Esophagus squamous epithelium (tissue), 5 donors: ENCODE measurements at places on chromosomes 2 and 18. TPM values are rescaled to one million over a fixed set of nuclear protein-coding genes. Genes with fewer than 3 reads are reported as not detected.

Gene ELOA2
- not detected for total RNA-seq

Gene RAB3GAP1
- total RNA-seq, result 25.5 TPM

Gene MYOM1
- total RNA-seq, result 2.5 TPM

Gene MAPK4
- total RNA-seq, result 3.1 TPM

Gene ITGB6
- total RNA-seq, result 42.2 TPM

DNA sequence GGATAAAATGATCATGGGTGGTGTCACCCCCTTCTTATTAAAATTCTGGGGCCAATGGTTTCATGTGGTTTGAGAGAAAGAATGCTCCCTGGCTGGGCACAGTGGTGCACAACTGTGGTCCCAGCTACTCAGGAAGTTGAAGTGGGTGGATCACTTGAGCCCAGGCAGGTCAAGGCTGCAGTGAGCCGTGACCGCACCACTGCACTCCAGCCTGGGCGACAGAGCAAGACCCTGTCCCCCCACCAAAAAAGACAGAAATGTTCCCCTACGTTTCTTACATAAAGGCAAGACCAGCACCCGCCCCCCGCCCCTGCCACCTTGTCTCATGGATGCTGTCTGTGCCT, 53.0 kb upstream of the ID2 start:
- no peak overlapping the region for H3K4me3 ChIP-seq
- no peak for DNase-seq
- H3K27me3 ChIP-seq, result no peaks in the 10 kb centered on the region
- H3K27ac ChIP-seq, result no peak overlapping the region

DNA sequence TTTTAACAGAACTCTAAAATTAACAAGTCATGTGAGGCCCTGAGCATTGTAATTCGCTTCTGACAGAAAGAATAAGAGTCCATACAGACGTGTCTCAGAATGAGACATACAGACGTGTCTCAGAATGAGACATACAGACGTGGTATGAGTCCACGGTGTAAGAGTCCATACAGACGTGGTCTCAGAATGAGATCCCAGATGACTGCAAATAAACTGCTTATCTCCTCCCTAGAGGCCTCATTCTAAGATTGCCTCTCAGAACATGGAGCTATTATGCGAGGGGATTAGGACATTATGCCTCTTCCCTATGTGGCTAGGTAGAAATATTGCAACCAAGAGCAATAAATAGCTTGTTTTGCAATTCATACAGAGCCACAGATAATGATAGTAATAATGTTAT, 63.9 kb downstream of the NEB start:
- H3K27me3 ChIP-seq, result no peaks in the 10 kb centered on the region
- DNase-seq, result no peak
- H3K36me3 ChIP-seq, result no peaks in the 10 kb centered on the region
- no peak overlapping the region for H3K4me3 ChIP-seq
- no peak overlapping the region for H3K27ac ChIP-seq

DNA sequence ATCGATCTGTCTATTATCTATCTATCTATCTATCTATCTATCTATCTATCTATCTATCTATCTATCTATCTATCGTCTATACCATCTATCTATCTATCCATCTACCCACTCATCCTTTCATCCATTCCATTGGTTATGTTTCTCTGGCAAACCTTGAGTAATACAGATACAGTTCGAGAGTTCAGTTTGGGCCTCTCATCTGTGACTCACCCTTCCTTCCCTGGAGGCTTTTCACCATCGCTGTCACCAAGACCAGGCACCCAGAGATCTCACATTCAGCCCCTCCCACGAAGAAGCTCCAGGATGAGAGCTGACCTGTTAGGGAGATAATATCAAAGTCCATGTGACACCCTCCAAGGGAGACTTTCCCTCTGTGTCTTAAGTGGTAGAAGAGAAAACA, 164.1 kb upstream of the CELF4 start:
- no peak for DNase-seq
- no peaks in the 10 kb centered on the region for H3K27me3 ChIP-seq
- H3K4me3 ChIP-seq, result no peak overlapping the region
- no peaks in the 10 kb centered on the region for H3K36me3 ChIP-seq
- no peaks in the 10 kb centered on the region for H3K4me1 ChIP-seq
- no peak overlapping the region for H3K27ac ChIP-seq

- H3K27ac ChIP-seq, result no peak overlapping the region
- no peaks in the 10 kb centered on the region for H3K27me3 ChIP-seq
- H3K4me3 ChIP-seq, result no peak overlapping the region
These were observed 131.3 kb upstream of the UNC80 start for GRCh38 chr2:209640358-209640757.

GRCh38 chr18:78245451-78245850, 734.2 kb upstream of the SALL3 start:
- no peak overlapping the region for H3K27ac ChIP-seq
- no peak overlapping the region for H3K4me3 ChIP-seq
- H3K27me3 ChIP-seq, result no peaks in the 10 kb centered on the region

- H3K4me1 ChIP-seq, result peaks cover 3% of the 10 kb centered on the region
- H3K4me3 ChIP-seq, result no peak overlapping the region
- H3K36me3 ChIP-seq, result peaks cover 8% of the 10 kb centered on the region
- H3K27ac ChIP-seq, result no peak overlapping the region
- H3K27me3 ChIP-seq, result no peaks in the 10 kb centered on the region
- no peak for DNase-seq
These were observed 154.6 kb downstream of the DYM start for GRCh38 chr18:49305688-49306336.

DNA sequence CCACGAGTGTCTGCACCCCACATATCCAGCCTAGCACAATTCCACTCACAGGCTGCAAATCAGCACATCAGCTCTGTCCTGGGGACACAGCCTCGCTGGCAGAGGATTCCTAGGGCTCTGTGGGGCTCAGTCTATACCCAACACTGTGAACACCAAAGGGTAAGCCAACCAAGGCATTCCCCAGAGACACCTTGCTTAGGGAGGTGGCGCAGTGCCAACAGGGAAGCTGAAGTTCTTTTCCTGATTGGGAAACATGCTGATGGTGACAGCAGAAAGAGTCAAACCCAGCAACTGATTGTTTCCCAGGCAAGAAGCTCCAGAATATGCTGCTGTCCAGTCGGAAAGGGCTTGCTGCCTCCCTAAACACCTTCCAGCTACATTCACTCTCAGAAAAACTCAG, 55.8 kb downstream of the TTC32 start:
- no peak for DNase-seq
- H3K27me3 ChIP-seq, result no peaks in the 10 kb centered on the region
- H3K4me1 ChIP-seq, result no peaks in the 10 kb centered on the region
- H3K27ac ChIP-seq, result no peak overlapping the region
- H3K36me3 ChIP-seq, result no peaks in the 10 kb centered on the region
- H3K4me3 ChIP-seq, result no peak overlapping the region

DNA sequence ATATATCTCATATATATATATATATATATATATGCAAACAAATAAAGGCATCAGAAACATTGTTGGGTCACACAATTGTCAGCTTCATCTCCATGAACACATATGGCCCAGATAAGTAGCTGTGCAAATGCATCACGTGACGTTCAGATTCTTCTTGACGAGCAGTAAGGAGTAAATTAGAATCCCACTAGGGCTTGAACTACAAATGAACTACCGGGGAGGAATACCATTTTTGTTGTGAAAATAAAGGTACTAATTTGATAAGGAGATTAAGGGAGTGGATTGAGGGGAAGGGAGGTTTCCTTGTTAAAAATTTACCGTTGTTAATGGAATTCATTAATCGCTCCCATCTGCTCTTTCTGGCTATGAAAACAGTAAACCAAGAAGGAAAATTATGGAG, 186.5 kb upstream of the COPS8 start:
- H3K4me3 ChIP-seq, result no peak overlapping the region
- no peak for DNase-seq
- H3K36me3 ChIP-seq, result no peaks in the 10 kb centered on the region
- no peak overlapping the region for H3K27ac ChIP-seq

DNA sequence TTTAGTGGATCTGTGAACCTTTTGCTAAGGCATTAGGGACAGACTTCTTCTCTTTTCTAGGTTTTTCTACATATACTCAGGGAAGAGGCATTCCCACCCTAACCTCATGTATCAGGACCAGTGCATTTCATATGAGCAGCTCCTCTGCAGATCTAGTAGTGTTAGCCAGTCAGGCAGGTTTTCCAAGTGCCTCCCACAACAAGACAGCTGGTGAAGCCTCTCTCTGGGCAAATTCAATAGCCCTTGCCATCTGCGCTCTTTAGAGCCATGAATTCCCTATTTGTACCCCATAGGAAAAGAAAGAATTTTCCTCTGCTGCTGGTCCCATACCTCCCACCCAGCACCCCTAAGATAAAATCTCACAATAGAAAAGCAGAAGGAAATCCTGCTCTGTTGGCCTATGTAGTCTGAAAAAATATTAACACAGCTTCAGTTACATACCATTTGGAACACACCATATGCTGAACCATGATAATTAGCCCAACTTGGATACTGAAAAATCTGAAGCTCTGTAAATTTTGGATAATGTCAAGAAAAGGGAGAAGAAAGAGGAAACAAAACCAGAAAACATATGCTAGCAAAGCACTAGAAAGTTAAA, 1354.6 kb upstream of the NRXN1 start:
- no peaks in the 10 kb centered on the region for H3K4me1 ChIP-seq
- no peaks in the 10 kb centered on the region for H3K36me3 ChIP-seq
- no peak for DNase-seq
- H3K27ac ChIP-seq, result no peak overlapping the region

- no peaks in the 10 kb centered on the region for H3K36me3 ChIP-seq
- H3K4me1 ChIP-seq, result no peaks in the 10 kb centered on the region
- H3K4me3 ChIP-seq, result no peak overlapping the region
- no peak for DNase-seq
These were observed 136.1 kb downstream of the ICOS start for GRCh38 chr2:204072443-204073324.

DNA sequence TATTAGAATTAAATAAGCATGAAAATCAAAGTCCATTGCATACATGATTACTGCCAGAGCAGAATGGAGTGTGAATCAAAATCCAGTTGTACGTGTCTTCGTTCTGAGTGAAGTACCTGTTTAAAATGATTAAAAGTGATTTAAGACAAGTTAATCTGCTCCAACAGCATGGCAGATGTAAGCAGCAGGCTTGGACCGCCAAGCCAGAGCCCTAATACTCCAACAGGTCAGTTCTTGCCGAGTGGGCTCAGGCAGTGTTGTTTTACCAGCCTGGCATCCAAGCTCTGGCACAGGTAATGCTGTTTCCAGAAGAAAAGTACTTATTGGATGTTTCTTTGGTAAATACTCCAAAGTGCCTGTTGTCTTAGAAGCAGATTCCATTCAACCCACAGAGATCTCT, 171.4 kb upstream of the EPAS1 start:
- H3K27me3 ChIP-seq, result no peaks in the 10 kb centered on the region
- H3K4me3 ChIP-seq, result no peak overlapping the region
- no peaks in the 10 kb centered on the region for H3K36me3 ChIP-seq
- no peak overlapping the region for H3K27ac ChIP-seq

DNA sequence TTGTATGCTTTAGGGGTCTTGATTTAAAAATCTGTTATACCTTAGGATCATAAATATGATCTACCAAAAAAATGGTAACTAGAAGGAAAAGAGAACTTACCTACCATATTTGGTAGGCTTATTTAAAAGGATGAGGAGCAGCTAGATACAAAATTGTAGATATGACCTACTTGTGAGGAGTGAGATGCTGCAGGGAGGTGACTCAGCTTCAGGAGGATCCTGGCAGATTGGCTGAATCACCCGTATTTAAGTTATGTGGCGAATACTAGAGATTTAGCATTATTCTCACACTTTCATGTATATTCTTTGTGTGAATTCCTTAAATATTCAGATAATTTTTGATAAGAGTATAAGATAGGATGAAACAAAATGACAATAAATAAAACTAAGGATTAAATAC, 657.3 kb upstream of the LINC00305 start:
- no peaks in the 10 kb centered on the region for H3K27me3 ChIP-seq
- no peaks in the 10 kb centered on the region for H3K4me1 ChIP-seq
- H3K27ac ChIP-seq, result no peak overlapping the region
- H3K36me3 ChIP-seq, result no peaks in the 10 kb centered on the region
- H3K4me3 ChIP-seq, result no peak overlapping the region
- DNase-seq, result no peak

DNA sequence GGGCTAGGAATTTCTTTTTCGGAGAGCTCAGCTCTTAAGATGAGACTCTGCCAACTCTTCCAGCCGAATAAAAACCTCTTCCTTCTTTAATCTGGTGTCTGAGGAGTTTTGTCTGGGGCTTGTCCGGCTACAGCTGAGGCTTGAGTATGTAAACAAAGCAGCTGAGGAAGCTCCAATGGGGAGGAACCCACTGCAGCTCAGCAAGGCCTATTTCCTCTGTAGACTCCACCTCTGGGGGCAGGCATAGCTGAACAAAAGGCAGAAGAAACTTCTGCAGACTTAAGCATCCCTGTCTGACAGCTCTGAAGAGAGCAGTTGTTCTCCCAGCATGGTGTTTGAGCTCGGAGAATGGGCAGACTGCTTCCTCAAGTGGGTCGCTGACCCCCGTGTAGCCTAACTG, 838.7 kb downstream of the CCDC85A start:
- H3K36me3 ChIP-seq, result no peaks in the 10 kb centered on the region
- no peaks in the 10 kb centered on the region for H3K27me3 ChIP-seq
- H3K27ac ChIP-seq, result no peak overlapping the region
- no peak overlapping the region for H3K4me3 ChIP-seq

DNA sequence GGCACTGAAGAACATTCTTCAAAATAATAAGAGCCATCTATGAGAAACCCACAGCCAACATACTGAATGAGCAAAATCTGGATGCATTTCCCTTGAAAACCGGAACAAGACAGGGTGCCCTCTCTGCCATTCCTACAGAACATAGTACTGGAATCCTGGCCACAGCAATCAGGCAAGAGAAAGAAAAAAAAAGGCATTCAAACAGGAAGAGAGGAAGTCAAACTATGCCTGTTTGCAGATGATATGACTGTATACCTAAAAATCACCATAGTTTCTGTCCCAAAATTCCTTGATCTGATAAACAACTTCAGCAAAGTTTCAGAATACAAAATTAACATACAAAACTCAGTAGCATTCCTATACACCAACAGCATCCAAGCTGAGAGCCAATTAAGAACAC, 119.5 kb upstream of the PARD3B start:
- H3K4me1 ChIP-seq, result no peaks in the 10 kb centered on the region
- H3K4me3 ChIP-seq, result no peak overlapping the region
- no peaks in the 10 kb centered on the region for H3K27me3 ChIP-seq
- DNase-seq, result no peak
- no peaks in the 10 kb centered on the region for H3K36me3 ChIP-seq

- H3K27me3 ChIP-seq, result no peaks in the 10 kb centered on the region
- H3K4me1 ChIP-seq, result peaks cover 33% of the 10 kb centered on the region
- H3K36me3 ChIP-seq, result peaks cover 28% of the 10 kb centered on the region
These were observed 6.6 kb downstream of the PSD4 start for GRCh38 chr2:113180131-113180946.

DNA sequence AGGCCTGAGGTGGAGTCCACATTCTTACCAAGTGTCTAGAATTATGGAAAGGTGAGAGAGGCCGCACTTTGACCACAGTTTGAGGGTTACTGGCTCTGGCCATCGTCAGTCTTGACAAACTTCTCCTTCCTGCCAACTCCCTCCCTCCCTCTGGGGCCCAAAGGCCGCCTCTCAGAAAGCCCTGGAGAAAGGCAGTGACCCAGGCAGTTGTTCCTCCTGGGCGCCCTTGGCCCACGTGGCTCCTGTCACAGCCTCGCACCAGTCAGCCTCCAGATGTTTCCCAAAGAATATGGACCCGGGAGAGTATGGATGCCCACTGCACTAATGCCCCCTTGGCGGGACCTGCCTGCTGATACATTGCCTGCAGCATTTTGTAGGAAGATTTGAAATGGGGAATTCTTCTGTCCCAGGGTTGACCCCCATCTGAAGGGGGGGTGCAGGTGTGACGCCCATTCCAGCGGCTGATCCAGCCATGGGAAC, 61.7 kb downstream of the ASB1 start:
- H3K4me3 ChIP-seq, result no peak overlapping the region
- no peak for DNase-seq
- H3K27me3 ChIP-seq, result no peaks in the 10 kb centered on the region
- H3K4me1 ChIP-seq, result no peaks in the 10 kb centered on the region
- no peak overlapping the region for H3K27ac ChIP-seq
